AG09309 (cell line): ENCODE measurements at places on chromosomes 5 and 9.

GRCh38 chr5:37721447-37721871, 118.4 kb downstream of the GDNF start:
- DNase-seq = no peak

DNA sequence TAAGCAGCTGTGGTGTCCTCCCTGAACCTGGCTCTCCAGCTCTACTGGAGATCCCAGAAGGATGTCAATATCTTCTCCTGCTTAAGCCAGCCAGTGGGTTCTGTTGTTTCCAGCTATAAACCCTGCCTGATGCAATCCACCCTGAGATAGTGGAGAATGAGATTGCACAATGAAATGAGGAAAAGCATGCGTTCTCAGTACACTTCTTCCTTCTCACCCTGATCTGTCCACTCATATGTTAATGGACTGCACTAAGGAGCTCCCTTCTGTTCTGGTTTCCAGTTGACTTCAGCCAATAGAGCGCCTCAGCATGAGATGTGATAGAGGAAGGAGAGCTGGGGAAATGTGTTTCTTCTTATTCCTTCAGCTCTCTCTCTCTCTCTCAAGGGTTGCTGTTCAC, 40.0 kb upstream of the CDH6 start:
- DNase-seq = peak; percentile 25

- no peak for DNase-seq
Observed at GRCh38 chr5:91898898-91899297, 515.8 kb upstream of the ARRDC3 start.

- no peak for DNase-seq
Observed at GRCh38 chr9:97874624-97875023, 21.6 kb downstream of the FOXE1 start.

DNA sequence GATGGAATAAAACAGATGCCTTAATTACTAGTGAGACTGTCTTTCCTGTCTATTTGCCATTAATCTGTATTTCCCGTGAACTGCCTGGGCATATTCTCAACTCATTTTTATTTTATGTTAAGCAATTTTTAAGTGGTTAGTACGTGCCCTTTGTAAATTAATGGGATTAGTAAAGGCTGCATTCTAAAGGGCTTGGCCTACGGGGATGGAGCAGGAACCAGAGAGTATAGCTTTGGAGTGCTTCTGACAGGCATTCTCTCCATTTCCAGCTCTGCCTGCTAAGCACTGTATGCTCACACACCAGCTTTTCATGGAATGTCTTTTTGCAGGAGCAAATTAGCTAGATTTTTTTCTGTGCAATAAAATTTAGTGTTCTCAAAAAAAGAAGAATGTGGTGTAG, 241.2 kb downstream of the MCTP1 start:
- DNase-seq = no peak

- DNase-seq = no peak
Observed at GRCh38 chr5:78811121-78811817, 162.7 kb upstream of the LHFPL2 start.

GRCh38 chr9:23822261-23823169, 3.5 kb downstream of the ELAVL2 start:
- no peak for DNase-seq

- DNase-seq = no peak
Observed at GRCh38 chr9:36831381-36832161, 202.5 kb downstream of the PAX5 start.

GRCh38 chr5:1171340-1171941, 30.0 kb upstream of the SLC6A19 start:
- DNase-seq = no peak

DNA sequence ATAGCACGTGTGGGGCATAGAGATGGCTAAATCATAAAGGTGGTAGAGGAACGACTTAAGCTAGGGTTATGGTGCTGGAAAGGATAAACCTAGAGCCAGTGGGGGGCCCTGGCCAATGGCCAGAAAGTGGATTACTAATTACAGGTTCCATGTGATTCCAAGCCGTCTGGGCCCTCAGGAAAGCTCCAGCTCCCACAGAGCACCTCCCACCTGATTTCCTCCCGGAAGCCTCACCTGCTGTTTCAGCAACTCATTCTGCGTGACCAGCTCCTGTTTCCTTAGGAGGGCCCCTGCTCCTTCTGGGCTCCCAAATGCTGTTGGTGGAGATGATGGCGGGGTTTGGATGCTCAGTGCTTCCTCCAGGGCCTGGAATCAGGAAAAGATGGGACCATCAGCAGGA, 16.2 kb downstream of the GPX3 start:
- DNase-seq = no peak

GRCh38 chr5:132114150-132115121, 40.8 kb downstream of the CSF2 start:
- DNase-seq = no peak

DNA sequence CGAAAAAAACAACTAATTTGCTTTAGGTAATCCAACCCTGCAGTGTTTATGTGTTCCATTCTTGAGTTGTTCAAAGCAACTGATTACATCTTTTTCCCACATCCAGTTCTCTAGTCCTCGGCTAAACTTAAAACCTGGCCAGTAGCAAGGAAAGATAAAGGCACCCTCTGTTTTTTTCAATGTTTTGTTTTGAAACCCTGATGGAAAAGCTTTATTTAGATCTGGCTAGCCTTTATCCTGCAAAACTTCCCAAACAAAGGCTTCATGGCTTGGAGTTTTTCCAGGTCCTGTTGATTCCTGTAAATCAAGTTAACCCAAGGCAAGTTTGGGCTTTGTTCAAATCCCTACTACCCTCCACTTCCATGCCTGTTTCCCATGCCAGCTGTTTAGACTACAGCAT, 105.1 kb downstream of the CEMIP2 start:
- DNase-seq = no peak

- no peak for DNase-seq
Observed at GRCh38 chr5:140595538-140596300, 31.1 kb downstream of the SLC35A4 start.

- no peak for DNase-seq
Observed at GRCh38 chr9:89000371-89000781, 9.1 kb downstream of the S1PR3 start.

- no peak for DNase-seq
Observed at GRCh38 chr9:136171009-136171800, 33.7 kb downstream of the LHX3 start.

GRCh38 chr5:95784514-95785302, 37.8 kb downstream of the GLRX start:
- no peak for DNase-seq
